ENCODE measurements at places on chromosomes 4 and X. TPM values are rescaled to one million over a fixed set of nuclear protein-coding genes. Genes with fewer than 3 reads are reported as not detected.

DNA sequence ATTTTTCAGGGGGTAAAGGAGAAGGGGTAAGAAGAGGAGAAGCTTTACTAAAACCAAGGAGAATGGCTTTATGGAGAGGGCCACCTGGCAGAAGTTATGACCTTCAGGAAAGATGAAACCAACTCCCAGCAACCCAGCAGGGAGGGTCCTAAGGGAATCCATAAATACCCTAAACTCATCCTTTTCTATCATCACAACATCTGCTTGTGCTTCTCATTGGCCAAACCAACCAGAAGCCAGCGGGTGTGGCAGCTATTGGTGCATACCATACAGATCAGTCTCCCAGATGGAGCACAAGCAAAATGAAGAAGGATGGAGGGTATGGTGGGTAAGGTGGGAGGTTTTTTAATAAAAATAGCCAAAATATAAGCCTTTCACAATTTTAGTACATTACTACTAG is 58.5 kb upstream of the ARSJ start:
- H3K4me1 ChIP-seq: no peaks in the 10 kb centered on the region
- no peak overlapping the region for H3K27ac ChIP-seq
- no peak for DNase-seq
- no peaks in the 10 kb centered on the region for H3K36me3 ChIP-seq
- H3K27me3 ChIP-seq: no peaks in the 10 kb centered on the region

GRCh38 chrX:130825525-130825924 is 77.5 kb downstream of the ENOX2 start:
- no peak for DNase-seq
- H3K27ac ChIP-seq: no peak overlapping the region
- H3K36me3 ChIP-seq: no peaks in the 10 kb centered on the region
- no peak overlapping the region for H3K4me3 ChIP-seq

GRCh38 chr4:123577225-123577906 is 180.8 kb downstream of the SPRY1 start:
- no peak overlapping the region for H3K4me3 ChIP-seq
- DNase-seq: no peak
- H3K36me3 ChIP-seq: no peaks in the 10 kb centered on the region

DNA sequence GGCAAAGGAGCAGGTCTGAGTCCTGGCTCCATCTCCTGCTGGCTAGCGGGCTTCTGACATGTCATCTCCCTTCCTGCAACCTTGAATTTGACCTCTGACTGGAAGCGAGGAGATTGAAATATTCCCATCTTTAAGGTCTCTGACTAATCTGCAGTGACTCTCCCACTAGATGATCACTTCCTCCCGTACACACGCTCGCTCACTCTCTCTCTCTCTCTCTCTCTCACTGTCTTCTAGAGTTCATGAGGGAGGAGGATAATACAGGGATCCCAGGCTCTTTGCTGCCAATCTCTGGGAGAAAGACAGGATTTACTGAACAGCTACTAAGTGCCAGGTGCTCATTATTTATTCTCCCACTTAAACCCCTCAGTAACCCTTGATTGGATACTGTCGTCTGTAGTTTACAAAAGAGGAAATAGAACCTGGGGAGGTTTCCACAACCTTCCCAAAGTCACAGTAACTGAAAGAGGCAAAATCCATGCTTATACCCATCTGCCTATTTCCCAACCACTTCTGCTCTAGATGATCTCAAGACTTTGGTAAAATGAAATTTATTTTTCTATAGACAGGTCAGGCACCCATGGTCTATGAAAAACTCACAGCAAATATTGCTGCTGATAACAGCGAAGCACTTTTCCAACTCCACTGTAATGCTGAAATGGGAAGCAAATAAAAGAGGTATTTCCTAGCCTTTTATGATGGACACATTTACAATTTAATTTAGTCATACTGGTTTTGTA is 193.5 kb upstream of the C1QTNF7 start:
- peak; percentile 35 for DNase-seq
- no peaks in the 10 kb centered on the region for H3K27me3 ChIP-seq
- H3K27ac ChIP-seq: peak overlapping the region; percentile 48
- peaks cover 12% of the 10 kb centered on the region for H3K4me1 ChIP-seq

- DNase-seq: no peak
- H3K27ac ChIP-seq: no peak overlapping the region
- no peaks in the 10 kb centered on the region for H3K36me3 ChIP-seq
- H3K27me3 ChIP-seq: no peaks in the 10 kb centered on the region
Measured at GRCh38 chr4:76758290-76758882, 139.6 kb downstream of the SOWAHB start.

- H3K4me1 ChIP-seq: no peaks in the 10 kb centered on the region
- no peak overlapping the region for H3K4me3 ChIP-seq
- H3K36me3 ChIP-seq: no peaks in the 10 kb centered on the region
- H3K27me3 ChIP-seq: no peaks in the 10 kb centered on the region
- H3K27ac ChIP-seq: no peak overlapping the region
Measured at GRCh38 chrX:9676306-9676705, 89.3 kb downstream of the GPR143 start.

DNA sequence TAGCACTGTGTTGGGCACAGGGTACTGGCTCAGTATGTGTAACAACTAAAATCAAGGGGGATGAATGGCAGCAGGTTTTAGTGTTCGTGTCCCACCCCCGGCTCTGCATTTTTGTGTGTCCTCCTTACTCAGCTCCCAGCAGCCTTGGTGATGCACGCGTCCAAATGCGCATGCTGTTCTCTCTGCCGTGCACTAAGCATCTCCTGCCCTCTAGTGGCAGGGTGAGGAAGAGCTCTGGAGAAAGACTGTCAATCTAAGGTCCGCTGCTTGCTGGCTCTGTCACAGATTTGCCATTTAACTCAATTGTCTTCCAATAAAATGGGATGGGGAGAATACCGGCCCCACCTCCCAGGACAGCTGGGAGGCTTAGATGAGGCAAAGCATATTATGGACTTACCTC is 61.4 kb downstream of the WFS1 start:
- no peaks in the 10 kb centered on the region for H3K36me3 ChIP-seq
- H3K27ac ChIP-seq: no peak overlapping the region
- H3K4me3 ChIP-seq: no peak overlapping the region
- no peaks in the 10 kb centered on the region for H3K4me1 ChIP-seq
- DNase-seq: no peak
- H3K27me3 ChIP-seq: no peaks in the 10 kb centered on the region

DNA sequence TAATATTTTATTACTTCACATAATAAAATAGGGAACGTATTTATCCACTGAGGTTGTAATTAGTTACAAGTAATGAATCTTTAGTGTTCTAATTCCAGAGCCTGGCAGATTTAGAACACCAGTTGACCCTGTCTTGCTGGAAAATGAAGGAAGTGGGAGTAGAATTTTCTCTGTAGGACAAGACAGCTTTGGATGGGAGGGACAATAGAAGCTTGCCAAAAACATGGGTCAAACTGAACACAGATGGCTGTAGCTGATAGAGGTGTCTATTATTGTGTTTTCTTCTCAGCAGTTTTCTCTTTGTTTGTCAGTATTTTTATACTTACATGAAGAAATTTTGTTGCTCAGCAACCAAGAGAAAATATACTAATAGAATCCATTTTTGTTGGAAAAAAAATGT is 20.2 kb downstream of the FAT4 start:
- no peak overlapping the region for H3K4me3 ChIP-seq
- DNase-seq: no peak
- peaks cover 7% of the 10 kb centered on the region for H3K4me1 ChIP-seq

DNA sequence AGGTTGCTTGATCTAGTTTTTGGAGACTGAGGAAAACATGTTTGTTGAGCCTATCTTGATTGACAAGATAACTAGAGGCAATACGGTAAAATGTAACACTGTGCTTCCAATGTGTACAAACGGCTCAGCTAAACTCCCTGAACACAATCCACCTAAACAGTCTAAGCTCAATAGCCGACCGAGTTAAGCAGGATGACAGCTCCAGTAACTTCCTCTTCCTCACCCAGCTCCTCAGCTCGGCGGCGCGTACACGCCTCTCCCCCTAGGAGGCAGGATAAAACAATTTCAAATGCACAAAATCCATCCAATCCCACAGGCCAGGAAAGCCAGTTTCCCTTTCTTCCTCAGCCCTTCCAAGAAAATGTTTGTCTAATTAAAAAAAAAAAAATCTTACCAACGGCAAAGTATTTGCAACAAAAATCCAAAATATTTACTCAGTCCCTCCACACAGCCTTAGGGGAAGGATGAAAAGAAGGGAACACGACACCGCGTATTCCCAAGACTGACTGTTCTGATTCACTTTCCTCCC is 1.0 kb downstream of the CNOT6L start:
- DNase-seq: peak; percentile 61
- H3K4me3 ChIP-seq: peak overlapping the region; percentile 87
- H3K4me1 ChIP-seq: peaks cover 6% of the 10 kb centered on the region
- no peaks in the 10 kb centered on the region for H3K36me3 ChIP-seq
- no peaks in the 10 kb centered on the region for H3K27me3 ChIP-seq

GRCh38 chr4:95095348-95095974 is 337.7 kb downstream of the BMPR1B start:
- no peak for DNase-seq
- no peaks in the 10 kb centered on the region for H3K27me3 ChIP-seq
- H3K27ac ChIP-seq: no peak overlapping the region
- H3K36me3 ChIP-seq: no peaks in the 10 kb centered on the region

DNA sequence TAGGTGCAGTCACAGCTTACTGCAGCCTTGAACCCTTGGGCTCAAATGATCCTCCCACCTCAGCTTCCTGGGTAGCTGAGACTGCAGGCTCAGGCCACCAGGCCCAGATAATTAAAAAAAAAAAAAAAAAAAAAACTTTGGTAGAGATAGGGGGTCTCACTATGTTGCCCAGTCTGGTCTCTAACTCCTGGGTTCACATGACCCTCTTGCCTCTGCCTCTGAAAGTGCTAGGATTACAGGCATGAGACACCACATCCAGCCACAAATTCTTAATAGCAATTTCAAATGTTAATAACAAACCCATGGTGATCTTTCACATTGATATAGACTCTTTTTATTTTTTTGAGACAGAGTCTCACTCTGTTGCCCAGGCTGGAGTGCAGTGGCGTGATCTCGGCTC is 12.3 kb upstream of the FGF5 start:
- no peaks in the 10 kb centered on the region for H3K27me3 ChIP-seq
- H3K4me3 ChIP-seq: no peak overlapping the region
- H3K36me3 ChIP-seq: no peaks in the 10 kb centered on the region
- DNase-seq: no peak

The VAMP7 gene
- 38.9 TPM for total RNA-seq

Data from uterus (tissue), 4 donors.